GM18507 (cell line): ENCODE measurements at places on chromosomes 7 and 10.

DNA sequence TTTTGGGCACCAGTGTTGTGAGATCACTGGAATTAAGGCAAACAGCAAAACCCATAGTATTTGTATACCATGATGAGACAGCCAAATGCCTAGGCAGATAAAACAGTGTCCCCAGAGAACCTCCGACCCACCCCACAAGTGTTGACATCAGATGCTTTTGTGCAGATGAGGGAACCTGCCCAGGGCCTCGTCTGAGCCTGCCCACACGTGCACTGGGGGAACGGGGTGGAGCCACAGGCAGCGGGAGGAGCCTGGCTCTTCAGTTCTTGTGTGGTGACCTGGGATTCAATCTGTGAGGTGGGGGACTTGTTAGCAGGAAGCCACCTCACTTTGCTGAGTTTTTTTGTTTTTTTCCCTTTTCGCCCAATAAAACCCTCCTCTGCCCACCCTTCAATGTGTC lies 33.4 kb upstream of the OPTN start:
- DNase-seq = no peak

DNA sequence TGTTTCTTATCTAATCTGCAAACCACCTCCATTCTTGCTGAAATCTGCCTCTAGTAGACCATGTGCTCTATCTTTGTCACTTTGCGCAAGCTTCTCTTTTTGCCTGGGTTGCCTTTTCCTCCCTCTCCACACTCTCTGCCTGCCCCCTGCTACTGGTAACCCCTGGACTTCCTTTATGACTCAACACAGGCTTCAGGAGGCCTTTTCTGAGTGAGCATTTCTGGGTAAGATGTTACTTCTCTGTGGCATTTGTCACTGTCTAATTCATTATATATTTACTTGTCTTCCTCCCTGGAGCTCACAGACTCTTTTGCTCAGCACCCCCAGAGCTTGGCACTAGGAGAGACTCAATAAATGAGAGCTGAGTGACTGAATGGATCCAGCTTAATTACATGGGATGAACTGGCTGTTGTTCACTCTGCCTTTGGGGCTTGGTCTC lies 8.4 kb downstream of the GOLGA7B start:
- DNase-seq = no peak

- DNase-seq = no peak
Measured at GRCh38 chr10:43781480-43782361, 133.0 kb upstream of the ZNF32 start.

GRCh38 chr10:124629842-124630241 lies 114.3 kb downstream of the FAM53B start:
- no peak for DNase-seq

DNA sequence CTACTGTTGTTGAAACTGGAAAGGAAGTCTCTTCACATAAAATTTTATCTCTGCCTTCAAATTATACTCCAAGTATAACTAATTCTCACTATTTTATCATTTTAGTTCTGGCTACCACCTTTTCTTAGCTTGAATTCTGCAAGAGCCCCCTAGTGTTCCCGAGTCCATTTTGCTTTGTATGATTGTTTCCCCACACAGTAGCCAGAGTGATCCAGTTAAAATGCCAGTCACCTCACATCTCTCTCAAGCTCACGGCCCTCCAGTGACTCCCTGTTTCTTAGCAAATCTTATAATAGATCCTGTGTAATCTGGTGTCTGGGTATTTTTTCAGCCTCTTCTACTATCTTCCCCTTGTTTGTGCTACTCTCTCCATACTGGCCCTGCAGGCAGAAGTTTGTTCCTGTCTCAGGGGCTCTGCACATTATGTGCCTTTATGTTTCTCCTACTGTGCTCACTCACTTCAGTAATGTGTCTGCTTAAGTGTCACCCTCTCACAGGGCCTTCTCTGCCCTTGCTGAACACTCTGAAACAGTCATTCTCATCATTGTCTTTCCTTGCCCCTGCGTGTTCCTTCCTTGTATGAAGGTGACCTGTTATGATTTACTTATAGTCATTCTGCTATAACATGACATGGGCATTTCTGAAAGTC lies 8.9 kb downstream of the WAC start:
- no peak for DNase-seq

DNA sequence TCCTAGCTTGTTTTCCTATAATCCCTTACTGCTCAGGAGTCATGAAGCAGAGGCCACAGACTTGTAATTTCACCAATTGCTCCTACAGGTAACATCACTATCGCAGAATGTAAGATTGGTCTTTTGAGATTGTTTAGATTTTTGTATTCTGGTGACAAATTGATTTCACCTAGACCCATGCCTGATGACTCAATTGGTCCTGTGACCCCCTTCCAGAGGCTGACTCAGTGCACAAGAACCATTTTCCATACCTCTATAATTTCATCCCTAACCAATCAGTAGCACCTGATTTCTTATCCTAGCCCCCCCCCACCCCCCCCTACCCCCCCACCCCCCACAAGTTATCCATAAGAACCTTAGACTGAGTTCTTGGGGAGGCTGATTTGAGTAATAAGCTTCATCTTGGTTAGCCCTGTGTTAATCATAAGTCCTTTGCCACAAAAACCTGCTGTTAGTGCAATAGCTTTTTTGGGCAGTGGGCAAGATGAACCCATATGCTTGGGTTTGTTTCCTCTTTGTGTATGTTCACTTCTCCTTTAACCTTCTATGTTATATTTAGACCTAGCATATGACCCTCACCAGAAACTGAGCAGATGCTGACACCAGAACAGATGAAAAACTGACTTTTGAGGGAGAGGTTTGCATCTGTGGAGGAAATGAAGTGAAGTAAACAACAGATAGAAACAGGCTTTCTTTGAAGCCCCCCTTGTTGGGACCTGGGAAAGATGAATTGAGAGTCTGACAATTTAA lies 187.1 kb downstream of the KIF20B start:
- no peak for DNase-seq

- no peak for DNase-seq
Measured at GRCh38 chr7:140616328-140616727, 24.3 kb downstream of the DENND2A start.

GRCh38 chr7:142152076-142152475 lies 40.6 kb downstream of the MGAM2 start:
- DNase-seq = no peak

DNA sequence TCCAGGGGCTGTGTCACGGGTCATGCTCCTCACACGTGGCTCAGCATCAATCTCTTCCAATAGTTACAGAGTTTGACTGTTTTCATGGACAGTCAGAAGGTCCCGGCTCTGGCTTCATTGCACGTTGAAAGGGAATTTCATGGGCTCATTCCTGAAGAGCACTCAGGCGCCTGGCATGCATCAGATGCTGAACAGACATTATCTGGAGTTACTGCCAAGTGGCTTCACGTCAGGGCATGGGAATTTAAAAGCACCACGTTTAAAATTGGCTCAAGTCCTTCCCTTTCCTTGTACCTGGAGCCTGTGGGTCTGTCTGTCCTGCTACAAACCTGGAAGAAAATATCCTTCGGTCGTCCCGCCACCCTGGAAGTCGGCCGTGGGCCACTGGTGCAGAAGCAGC lies 50.4 kb downstream of the CFAP46 start:
- DNase-seq = no peak

GRCh38 chr7:92306153-92306552 lies 60.4 kb downstream of the ANKIB1 start:
- DNase-seq = no peak

DNA sequence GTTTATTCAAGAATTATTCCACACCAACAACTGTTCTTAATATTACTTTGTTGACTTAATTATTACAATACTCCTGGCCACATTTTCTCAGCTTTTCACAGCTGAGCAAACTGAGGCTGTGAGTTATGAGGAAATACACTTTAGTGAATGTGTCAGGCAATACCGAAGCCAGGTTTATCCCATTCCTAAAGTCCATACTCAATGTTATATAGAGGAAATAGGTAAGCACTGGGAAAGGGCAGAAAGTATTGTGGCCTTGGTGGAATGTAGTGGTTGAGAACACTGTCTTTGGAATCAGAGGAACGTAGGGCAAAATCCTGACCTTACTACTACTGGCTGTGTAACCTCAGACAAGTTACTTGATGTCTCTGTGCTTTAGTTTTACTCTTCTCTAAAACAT lies 110.8 kb downstream of the CD36 start:
- no peak for DNase-seq
